ENCODE measurements at places on chromosomes 3 and 15. TPM values are rescaled to one million over a fixed set of nuclear protein-coding genes. Genes with fewer than 3 reads are reported as not detected.

PATL2 gene
- polyA plus RNA-seq: 16.6 TPM

TMF1 gene
- polyA plus RNA-seq: 32.9 TPM

MUC20 gene
- polyA plus RNA-seq: not detected

CCR9 gene
- polyA plus RNA-seq: 16.7 TPM

DNA sequence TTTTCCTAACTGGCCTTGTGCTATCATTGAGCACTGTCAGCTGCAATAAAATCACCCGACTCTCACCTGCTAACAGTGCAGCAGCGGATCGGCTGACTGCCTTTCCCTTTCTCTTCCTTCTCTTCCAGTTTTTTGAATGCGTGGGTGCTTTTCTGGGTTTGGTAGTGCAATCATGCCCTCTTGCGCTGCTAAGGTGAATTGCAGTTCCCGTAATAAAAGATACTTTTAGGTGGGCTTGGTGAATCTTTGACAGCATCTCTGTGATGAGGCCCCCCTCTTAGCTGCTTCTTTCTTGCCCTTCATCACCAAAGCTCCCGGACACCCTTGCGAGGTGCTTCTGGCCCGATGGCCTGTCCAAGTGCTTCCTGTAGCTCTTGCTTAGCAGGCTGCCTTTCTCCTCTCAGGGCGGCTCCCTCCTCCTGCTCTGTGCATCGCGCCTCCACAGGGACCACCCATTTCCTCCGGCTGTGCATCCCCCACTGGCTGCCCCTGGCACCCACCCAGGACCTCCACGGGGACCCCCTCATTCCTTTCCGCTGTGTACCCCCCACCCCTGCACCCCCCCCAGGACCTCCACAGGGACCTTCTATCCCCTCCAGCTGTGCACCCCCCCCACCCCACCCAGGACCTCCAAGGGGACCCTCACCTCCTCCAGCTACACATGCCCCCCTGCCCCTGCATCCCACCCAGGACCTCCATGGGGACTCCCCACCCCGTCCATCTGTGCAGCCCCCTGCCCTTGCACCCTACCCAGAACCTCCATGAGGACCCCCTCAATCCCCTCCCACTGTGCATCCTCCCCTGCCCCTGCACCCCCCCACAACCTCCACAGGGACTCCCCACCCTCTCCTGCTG lies 50.8 kb upstream of the RPL32 start:
- H3K36me3 ChIP-seq: no peaks in the 10 kb centered on the region
- peak overlapping the region; percentile 62 for H3K4me3 ChIP-seq

DNA sequence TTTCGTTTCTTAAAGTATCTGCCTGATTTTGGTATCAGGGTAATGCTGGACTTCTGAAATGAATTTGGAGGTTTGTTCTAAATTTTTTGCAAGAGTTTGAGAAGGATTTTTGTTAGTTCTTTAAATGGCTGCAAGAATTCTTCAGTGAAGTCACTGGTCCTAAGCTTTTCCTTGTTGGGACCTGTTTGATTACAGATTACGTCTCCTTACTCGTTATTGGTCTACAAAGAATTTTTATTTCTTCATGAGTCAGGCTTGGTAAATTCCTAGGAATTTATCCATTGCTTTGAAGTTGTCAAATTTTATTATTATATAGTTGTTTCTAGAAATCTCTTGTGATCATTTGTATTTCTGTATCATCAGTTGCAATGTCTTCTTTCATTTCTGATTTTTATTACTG lies 196.0 kb downstream of the DPH6 start:
- H3K4me1 ChIP-seq: no peaks in the 10 kb centered on the region
- H3K36me3 ChIP-seq: no peaks in the 10 kb centered on the region
- no peak overlapping the region for H3K4me3 ChIP-seq
- H3K27me3 ChIP-seq: no peaks in the 10 kb centered on the region
- DNase-seq: no peak

DNA sequence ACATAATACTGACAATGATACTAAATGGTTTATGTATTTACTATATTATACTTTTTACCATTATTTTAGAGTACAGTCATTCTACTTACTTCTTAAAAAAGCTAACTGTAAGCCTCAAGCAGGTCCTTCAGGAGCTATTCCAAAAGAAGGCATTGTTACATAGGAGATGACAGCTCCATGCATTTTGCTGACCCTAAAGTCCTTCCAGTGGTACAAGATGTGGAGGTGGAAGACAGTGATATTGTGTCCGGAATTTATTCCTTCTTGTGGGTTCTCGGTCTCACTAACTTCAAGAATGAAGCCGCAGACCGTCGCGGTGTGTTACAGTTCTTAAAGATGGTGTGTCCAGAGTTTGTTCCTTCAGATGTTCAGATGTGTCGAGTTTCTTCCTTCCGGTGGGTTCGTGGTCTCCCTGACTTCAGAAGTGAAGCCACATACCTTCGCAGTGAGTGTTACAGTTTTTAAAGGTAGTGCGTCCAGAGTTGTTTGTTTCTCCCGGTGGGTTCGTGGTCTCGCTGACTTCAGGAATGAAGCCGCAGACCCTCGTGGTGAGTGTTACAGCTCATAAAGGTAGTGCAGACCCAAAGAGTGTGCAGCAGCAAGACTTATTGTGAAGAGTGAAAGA lies 20.9 kb downstream of the AVEN start:
- peaks cover 4% of the 10 kb centered on the region for H3K4me1 ChIP-seq
- DNase-seq: peak; percentile 58
- no peak overlapping the region for H3K27ac ChIP-seq
- no peaks in the 10 kb centered on the region for H3K36me3 ChIP-seq

- no peak overlapping the region for H3K27ac ChIP-seq
- peaks cover 39% of the 10 kb centered on the region for H3K4me1 ChIP-seq
- H3K4me3 ChIP-seq: no peak overlapping the region
- DNase-seq: no peak
These were observed 3.9 kb downstream of the B4GALT4 start for GRCh38 chr3:119236756-119237155.

- H3K27ac ChIP-seq: no peak overlapping the region
- no peaks in the 10 kb centered on the region for H3K36me3 ChIP-seq
- no peak for DNase-seq
- H3K4me3 ChIP-seq: no peak overlapping the region
- H3K4me1 ChIP-seq: no peaks in the 10 kb centered on the region
These were observed 90.6 kb downstream of the POLR2M start for GRCh38 chr15:57797110-57797509.

DNA sequence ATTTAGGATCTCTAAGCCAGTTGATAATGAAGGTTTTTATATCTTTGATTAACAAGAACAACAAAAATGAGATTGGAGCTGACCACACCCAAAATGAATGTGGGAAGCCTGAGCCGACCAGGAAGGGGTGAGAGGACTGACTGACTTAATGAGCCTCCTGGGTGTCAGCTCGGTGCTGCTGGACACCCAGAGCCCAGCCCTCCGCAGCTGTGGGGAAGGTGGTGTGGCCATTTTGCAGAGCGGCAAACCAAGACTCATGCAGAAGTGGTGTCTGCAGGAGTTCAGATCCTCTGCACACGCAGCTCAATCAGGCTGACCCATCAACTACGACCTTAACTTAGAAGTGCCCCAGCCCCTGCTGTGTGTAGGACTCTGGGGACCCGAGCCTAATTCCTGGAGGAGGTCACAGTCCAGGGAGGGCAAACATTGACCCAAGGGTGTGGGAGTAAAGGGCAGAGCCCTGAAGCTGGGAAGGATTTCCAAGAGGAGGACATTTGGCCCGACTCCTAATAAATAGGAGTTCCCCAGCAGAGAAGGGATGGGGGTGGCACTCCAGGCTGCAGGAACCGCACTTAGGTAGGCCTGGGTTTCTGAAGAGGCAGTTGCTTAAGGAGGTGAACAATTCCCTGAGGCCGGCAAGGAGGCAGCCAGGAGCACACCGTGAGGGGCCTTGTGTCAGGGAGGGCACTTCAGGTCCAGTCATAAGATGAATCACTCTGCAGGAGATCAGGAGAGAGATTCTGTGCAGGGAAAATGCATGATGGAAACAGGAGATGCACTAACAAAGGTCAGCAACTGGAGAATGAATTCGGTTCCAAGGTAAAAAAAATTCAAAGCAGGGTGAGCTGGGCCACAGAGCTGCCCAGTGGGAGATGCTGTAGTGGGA lies 197.1 kb upstream of the TPM1 start:
- H3K36me3 ChIP-seq: no peaks in the 10 kb centered on the region
- H3K27ac ChIP-seq: no peak overlapping the region
- no peaks in the 10 kb centered on the region for H3K4me1 ChIP-seq
- H3K4me3 ChIP-seq: no peak overlapping the region
- H3K27me3 ChIP-seq: peaks cover 3% of the 10 kb centered on the region
- DNase-seq: no peak

DNA sequence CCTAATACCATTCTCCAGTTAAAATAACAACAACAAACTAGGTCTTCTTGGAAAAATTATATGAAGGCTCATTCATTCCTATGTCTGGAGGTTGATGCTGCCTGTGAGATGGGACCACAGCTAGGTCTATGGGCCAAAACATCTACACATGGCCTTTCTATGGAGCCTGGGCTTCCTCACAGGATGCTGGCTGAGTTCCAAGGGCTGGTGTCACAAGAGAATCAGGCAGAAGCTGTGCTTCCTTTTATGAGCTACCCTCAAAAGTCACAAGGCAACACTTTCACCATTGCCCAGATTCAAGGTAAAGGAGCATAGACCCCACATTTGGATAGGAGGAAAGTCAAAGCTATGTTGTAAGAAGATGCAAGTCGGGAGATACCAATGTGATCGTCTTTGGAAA lies 4.6 kb upstream of the RTP2 start:
- no peak for DNase-seq
- H3K27ac ChIP-seq: no peak overlapping the region
- H3K4me3 ChIP-seq: no peak overlapping the region

DNA sequence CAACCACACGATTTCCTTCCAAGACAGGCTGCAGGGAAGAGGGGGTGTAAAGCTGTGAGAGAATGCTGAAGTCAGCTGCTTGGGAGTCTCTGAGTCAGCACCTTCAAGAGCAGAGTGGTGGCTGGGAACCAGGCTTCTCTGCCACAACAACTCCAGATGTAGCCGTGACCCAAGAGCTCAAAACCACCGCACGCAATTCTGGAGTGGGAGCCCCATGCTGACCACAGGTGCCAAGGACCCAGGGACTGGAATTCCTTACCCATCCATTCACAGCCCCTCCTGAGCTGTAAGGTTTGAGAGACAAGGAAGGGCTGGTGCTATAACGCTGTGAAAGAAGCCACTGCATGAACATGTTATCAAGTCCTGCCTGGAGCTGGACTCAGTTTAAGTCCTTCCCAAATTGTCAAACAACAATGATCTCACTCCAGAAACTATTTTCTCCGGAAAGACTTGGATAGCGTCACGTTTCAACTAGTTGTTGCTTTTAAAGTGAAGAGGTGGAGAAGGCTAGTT lies 61.4 kb downstream of the UMPS start:
- H3K36me3 ChIP-seq: no peaks in the 10 kb centered on the region
- H3K4me3 ChIP-seq: no peak overlapping the region
- no peak overlapping the region for H3K27ac ChIP-seq
- no peaks in the 10 kb centered on the region for H3K4me1 ChIP-seq
- no peak for DNase-seq
- H3K27me3 ChIP-seq: peaks cover 1% of the 10 kb centered on the region

GRCh38 chr3:66744521-66744920 lies 243.7 kb upstream of the LRIG1 start:
- H3K4me3 ChIP-seq: no peak overlapping the region
- H3K27ac ChIP-seq: no peak overlapping the region
- DNase-seq: no peak

DNA sequence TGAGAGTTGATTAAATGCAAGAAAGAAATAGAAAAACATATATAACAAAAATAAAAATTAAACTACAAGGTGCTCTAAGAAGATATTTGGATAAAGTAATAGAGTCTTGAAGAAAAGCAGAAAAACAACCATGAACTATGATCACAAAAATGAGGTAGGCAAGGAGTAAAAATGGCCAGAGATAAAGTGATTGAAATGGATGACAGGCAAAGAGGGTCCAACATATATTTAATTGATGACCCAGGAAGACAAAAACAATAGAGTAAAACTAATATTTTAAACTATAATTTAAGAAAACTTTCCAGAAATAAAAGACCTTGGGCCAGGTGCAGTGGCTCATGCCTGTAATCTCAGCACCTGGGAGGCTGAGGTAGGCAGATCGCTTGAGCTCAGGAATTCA lies 22.1 kb upstream of the WDR49 start:
- peaks cover 54% of the 10 kb centered on the region for H3K36me3 ChIP-seq
- no peaks in the 10 kb centered on the region for H3K4me1 ChIP-seq
- no peaks in the 10 kb centered on the region for H3K27me3 ChIP-seq
- no peak overlapping the region for H3K27ac ChIP-seq
- no peak for DNase-seq

Data from CD4-positive, CD25-positive, alpha-beta regulatory T cell (primary cell).